ENCODE measurements at places on chromosomes 12 and 14.

GRCh38 chr14:104702106-104702505 is 12.7 kb downstream of the INF2 start:
- no peak for DNase-seq

- DNase-seq: no peak
These were observed 48.2 kb upstream of the TMCC3 start for GRCh38 chr12:94698578-94698977.

DNA sequence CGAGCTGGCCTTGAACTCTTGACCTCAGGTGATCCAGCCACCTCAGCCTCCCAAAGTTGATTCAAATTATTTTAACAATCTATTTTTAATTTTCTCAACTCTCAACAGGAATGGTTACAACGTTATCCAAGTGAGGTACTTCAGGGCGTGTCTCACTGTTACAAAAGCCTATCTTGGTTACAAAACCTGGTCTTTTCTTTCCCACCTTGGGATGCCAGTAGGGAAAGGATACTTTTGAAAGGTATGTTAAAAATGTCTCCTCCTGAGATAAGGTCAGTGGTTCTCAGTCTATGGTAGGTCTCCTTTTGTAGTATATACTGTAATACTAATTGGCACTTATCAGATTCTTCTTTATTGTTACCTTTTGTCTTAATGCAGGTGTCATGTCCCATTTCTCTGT is 4.9 kb downstream of the SPTSSA start:
- DNase-seq: no peak

- DNase-seq: peak; percentile 42
These were observed 291.3 kb upstream of the ATP2B1 start for GRCh38 chr12:89999699-90000505.

DNA sequence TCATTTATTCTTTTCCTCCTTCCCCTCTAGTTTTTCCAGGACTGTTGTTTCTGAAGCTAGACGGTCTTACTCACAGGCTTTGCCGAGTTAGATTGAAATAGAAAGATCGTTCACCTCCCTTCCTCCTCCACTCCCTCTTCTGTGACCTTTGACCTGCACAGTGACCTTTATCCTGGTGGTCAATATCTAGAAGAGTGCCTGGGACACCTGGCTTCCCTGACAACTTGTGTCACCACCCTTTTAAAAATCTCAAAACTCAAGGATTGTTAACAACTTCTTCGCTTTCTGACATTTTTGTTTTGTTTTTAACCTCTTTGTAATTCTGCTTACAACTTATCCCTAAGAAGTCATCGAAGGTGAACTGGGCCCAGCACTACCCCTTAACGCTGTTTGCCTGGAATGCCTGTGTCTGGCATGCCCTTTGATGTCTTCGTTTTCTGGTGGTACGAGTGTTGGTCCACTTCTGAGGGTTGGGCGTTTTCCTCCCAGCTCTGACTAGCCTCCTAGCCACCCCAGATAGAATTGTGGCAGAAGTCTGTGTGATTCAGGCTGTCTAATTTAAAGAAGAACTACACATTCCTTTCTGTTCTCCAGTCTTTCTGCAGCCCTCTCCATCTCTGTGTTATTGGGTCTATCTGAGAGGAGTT is 2.8 kb upstream of the KRT75 start:
- no peak for DNase-seq

GRCh38 chr14:45112896-45113781 is 21.1 kb downstream of the FKBP3 start:
- no peak for DNase-seq

DNA sequence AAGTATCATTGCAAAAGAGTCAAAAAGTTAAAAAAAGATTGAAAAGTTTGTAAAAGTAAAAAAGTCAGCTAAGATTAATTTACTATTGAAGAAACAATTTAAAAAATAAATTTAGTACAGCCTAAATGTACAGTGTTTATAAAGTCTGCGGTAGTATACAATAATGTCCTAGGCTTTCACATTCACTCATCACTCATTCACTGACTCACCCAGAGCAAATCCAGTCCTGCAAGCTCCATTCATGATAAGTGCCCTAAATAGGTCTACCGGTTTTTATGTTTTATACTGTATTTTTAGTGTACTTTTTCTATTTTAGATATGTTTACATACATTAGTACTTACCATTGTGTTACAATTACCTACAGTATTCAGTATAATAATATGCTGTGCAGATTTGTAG is 43.9 kb upstream of the ABCC9 start:
- no peak for DNase-seq

- no peak for DNase-seq
These were observed 438.3 kb downstream of the SLC16A7 start for GRCh38 chr12:60034147-60034546.

DNA sequence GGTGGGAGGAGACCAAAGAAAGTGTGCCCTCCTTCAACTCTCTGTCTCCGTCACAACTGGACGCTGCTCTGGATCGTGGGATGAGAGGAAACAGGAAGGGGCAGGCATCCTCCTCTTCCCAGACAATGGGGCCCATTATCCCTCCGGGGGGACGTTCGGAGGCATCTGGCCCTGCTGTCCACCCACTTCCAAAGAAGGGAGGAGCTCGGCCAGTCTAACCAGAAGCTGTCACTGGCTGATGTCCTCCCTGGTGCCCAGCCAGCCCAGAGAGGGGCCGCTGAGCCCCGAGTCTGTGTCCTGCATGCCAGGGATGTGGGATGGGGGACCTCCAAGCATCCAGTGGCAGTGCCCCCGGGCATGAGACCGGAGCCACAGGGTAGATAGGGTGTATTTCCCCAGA is 39.8 kb upstream of the MEG3 start:
- DNase-seq: no peak

- peak; percentile 40 for DNase-seq
These were observed 101.8 kb upstream of the EGLN3 start for GRCh38 chr14:34052658-34053014.

- DNase-seq: no peak
These were observed 509.4 kb downstream of the GALC start for GRCh38 chr14:87483271-87484260.

GRCh38 chr12:12492547-12492946 is 70.1 kb downstream of the DUSP16 start:
- no peak for DNase-seq

GRCh38 chr14:54947230-54947629 is 44.6 kb upstream of the GCH1 start:
- no peak for DNase-seq

- DNase-seq: peak; percentile 82
These were observed 43.9 kb upstream of the GNPNAT1 start for GRCh38 chr14:52835122-52835903.

- no peak for DNase-seq
These were observed 46.9 kb upstream of the NOS1 start for GRCh38 chr12:117408161-117408791.

- DNase-seq: no peak
These were observed 18.1 kb upstream of the EIF5 start for GRCh38 chr14:103315941-103316340.

- no peak for DNase-seq
These were observed 5.7 kb upstream of the VTI1B start for GRCh38 chr14:67680121-67680602.

- no peak for DNase-seq
These were observed 8.1 kb upstream of the RNF34 start for GRCh38 chr12:121391619-121392324.

DNA sequence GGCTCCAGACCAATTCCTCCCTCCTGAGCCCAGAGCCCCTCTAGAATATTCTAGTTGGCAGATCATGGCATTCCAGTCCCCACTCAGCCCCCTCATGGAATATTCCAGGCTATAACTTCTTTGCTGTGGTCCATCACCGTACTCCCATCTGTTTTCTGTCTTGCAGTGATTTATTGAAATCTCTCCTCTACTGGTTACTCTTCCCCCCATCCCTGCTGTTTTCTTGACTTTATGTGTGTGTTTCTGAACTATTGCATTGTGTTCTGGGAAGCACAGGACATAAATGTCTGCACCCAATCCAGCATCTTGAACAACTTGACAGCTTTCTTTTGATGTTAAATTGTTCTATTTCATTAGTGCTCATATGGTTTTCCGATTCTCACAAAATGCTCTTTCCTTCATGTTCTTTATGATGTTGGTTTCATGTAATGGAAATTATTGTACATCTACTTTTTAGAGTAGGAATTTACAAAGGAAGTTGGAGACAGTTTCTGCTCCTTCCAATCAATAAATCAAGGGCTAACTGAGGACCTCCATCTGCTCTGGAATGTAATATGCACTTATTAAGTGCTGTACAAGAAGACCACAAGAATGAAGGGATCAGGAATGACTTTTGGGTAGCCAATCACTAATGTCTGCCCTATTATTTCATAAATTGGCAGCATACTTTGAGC is 26.3 kb downstream of the PDE6H start:
- no peak for DNase-seq

GRCh38 chr12:74490390-74491064 is 47.1 kb upstream of the ATXN7L3B start:
- DNase-seq: no peak

DNA sequence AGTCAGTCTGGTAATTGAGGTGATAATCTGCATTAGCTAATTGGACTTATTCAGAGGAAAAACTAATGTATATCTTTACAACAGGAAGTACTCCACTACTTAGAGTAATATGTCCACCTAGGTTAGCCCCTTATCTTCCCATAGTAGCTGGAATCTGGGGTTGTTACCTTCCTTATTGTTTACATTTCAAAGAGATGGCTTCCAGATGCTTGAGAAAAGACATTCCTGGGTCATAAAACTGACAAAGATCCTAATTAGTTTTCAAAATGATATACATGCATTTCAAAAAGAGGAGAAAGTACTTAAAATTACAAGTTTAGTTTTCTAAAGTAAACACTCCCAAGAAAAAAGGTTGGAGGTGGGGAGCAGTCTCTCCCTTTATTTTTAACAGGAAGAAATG is 78.1 kb downstream of the RPL10L start:
- DNase-seq: no peak

- no peak for DNase-seq
These were observed 36.8 kb downstream of the PRORP start for GRCh38 chr14:35158951-35159653.

Data from SJSA1 (cell line).